Stimulated activated CD4-positive, alpha-beta T cell treated with anti-CD3 and anti-CD28 coated beads, Interleukin-4, amount 100 ng/mL, for 24 hours (primary cell): ENCODE measurements at places on chromosomes 7 and 10.

DNA sequence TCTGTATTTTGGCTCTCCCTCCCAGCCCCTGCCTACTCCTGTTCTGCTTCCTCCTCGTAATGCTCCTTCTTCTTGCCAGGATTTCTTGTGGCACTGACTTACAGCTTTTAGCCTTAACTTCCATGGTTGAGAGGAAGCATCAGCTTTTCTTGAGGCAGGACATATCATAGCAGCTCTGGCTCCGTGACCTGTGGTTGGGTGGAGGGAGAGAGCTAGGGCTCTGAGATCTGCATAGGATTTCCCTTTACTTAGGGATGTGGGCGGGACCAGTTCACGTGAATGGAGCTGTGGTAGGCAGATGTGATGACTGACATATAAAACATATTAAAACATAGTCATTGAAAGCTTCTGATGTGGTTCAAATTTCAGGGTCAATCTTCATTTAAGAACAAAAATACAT, 10.6 kb upstream of the RAB11FIP2 start:
- no peak for DNase-seq

DNA sequence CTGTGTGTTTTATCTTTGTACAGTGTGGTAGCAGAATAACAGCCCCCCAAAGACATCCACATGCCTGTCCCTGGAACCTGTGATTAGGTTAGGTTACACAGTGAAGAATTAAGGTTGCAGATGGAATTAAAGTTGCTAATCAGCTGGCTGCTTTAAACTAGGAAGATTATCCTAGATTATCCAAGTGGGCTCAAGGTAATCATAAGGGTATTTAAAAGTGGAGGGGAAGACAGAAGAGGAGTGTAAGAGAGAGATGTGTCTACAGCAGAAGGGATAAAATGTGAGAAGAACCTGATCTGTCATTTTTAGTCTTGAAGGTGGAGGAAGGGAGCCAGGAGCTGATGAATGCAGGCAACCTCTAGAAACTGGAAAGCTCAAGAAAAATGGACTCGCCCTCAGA, 117.6 kb downstream of the ARHGAP22 start:
- no peak for DNase-seq

DNA sequence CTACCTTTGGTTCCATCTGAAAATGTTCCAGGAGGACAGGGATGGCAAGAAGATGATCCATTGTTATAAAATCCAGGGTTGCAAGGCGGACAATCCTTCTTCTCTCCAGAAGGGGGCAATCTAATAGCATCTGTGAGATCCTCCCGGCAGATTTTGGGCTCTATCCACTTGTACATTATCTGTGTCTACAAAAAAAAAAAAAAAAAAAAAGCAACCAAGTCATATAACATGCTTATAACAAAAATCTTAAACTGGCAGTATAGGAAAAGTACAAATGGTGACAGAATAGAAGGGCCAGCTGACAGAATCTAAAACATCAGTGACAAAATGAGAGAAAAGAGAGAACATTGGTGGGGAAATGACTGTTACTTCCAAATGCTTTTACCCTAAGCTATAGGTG, 132.7 kb downstream of the ELAPOR2 start:
- peak; percentile 39 for DNase-seq

DNA sequence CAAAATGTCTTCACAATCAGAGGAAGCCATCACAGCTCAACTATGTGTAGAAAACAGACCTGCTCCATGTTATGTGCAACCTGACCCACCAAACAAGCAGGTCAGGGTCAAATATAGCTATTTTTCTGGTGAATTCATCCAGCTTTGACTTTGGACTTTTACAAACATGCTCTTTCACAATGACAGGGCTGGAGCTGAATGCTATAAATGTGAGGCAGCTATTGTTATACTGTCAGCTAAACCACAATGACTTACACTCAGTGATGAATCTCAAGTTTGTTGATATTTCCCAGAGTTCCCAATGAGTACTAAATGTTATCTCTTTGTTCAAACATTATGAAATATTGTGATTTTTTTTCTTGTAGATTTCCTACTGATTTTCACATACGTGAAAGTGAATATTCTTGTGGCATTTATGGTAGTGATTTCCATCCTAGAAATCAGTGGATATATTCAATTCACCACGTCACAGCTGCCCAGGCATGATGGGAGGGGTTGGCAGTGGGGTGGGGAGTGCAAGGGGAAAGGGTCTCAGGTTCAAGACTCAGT, 2.5 kb upstream of the ITIH2 start:
- no peak for DNase-seq

DNA sequence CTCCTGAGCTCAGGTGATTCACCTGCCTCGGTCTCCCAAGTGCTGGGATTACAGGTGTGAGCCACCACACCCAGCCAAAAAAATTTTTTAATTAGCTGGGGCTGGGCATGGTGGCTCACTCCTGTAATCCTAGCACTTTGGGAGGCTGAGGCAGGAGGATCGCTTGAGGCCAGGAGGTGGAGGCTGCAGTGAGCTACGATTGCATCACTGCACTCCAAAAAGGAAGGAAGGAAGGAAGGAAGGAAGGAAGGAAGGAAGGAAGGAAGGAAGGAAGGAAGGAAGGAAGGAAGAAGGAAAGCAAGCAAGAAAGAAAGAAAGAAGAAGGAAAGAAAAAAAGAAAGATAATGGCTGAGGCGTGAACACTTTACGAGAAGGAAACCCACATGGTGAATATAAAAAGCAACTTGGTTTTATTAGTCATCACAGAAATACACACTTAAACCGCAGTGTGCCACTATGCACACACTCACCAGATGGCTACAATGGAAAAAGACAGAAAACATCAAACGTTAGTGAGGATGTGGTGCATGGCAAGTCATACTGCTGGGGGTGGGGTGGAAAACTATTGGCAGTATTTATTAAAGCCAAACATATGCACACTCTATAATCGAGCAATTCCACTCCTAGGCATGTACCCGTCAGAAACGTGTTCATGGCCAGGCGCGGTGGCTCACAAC, 4.4 kb upstream of the CCL26 start:
- peak; percentile 68 for DNase-seq

GRCh38 chr7:54591404-54592386, 49.5 kb downstream of the VSTM2A start:
- no peak for DNase-seq

DNA sequence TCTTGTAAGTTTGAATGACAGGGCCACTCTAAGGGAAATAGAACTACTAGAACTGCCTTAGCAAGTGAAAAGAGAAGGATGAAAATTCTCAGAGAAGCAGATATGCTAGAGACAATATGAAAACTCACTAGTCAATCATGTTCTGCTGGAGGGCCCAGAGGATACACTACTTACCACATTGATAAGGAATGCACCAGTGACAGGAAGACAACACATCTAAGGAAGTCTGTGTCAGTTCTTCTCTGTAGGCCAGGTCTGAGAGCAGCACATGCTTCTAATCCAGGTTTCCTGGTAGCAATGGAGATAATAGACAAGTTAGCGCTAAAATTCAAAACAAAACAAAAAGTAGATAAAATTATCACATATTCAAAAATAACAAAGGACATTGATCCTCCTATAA, 235.2 kb upstream of the AKR1E2 start:
- no peak for DNase-seq

DNA sequence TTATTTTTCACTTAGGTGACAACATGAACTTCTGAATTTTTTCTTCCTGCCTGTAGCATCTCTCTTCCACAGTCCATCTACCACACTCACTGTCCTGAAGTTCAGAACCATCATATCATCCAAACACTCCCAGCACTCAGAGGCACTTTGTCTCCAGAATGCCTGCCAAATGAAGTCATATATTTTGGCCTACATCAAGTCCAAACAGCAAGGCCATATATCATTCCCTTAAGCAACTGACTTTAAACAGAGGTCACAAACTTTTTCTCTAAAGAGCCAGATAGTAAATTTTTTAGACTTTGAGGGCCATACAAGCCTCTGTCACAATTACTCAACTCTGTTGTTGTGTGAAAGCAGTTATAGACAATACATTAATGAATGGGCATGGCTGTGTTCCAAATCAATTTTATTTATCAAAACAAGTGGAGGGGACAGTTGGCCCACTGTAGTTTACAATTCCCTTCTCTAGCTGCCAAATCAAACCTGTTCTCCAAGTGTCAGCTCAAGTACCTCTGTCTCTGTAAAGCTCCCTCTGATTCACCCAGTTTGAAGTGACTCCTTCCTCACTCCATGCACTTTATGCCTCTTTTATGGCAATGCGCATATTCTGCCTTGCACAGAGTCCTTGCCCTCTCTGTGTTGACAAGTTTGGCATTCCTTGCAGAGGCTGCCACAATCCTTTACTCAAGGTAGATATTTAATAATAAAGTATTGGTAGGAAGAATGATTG, 305.7 kb downstream of the FZD1 start:
- DNase-seq, result no peak

- DNase-seq, result no peak
Observed at GRCh38 chr7:138979988-138980562, 1.1 kb downstream of the KIAA1549 start.

DNA sequence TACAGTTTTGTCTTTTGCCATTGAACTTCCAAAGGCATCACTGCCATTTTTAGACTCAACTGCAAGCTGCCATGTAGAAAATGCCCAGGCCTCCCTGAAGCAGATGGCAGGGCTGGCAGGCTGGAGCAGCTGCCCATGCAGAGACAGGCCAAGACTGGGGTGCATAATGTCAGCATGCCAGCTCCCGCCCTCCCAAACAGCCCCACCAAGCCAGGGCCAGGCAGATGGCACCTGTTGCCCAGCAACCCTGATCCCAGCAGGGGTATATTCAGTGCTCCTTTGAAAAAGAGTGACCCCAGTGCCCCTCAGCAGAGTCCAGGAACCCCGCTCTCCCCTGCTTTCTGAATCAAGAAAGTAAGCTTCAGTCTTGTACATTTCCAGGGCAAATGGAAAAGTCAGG, 32.6 kb downstream of the VSTM4 start:
- DNase-seq, result no peak

DNA sequence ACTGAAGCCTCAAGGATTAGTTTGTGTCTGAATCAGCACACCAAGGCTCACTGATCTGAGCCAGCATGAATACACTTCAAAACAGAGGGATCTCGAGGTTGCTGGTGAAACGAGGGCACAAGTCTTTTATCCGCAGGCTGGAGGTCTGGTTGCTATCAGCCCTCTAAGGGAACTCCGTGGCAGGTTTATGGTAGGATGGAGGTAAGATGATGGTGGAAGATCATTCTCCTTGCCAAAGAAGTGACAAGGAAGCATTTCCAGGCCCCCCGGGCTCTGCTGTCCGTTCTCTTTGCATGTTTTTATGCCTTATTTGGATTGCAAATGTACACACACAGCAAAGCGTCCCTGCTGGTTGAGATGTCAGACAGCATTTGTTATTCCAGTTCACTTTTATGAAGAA, 268.3 kb downstream of the ARHGAP12 start:
- DNase-seq, result no peak

- no peak for DNase-seq
Observed at GRCh38 chr7:71486856-71487628, 355.1 kb downstream of the GALNT17 start.

DNA sequence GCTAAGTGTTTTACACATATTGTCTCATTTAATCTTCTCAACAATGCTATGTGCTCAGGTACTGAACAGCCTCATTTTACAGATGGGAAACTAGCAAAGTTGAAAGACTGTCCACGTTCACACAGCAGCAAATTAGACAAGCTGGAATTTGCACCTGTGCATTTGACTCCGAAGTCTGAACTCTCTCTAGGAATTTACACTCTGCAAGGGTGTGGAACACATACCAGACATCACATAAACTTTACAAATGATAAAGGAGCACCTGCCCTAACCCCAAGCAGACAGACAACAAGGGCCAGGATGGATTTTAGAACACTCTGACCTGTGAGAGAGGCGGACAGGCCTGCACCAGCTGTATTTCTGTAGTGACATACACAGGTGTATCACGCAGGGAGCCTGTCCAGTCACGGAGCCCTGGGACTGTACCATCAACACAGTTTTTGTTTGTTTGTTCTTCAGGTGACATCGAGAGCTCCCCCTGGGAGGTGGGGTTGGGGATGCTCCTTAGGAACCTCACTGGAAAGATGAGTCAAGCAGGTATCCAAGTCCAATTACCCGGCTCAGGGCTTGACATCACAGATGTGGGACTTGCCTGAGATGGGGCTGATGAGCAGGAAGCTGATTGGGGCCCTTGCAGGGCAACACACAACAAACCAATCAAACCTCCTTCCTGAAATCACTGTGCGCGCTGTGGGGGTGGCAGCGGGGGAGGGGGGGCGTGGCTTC, 31.0 kb downstream of the MKI67 start:
- no peak for DNase-seq

GRCh38 chr10:15817409-15818046, 42.8 kb downstream of the MINDY3 start:
- no peak for DNase-seq

GRCh38 chr10:61643316-61643751, 19.4 kb upstream of the CABCOCO1 start:
- DNase-seq, result no peak

DNA sequence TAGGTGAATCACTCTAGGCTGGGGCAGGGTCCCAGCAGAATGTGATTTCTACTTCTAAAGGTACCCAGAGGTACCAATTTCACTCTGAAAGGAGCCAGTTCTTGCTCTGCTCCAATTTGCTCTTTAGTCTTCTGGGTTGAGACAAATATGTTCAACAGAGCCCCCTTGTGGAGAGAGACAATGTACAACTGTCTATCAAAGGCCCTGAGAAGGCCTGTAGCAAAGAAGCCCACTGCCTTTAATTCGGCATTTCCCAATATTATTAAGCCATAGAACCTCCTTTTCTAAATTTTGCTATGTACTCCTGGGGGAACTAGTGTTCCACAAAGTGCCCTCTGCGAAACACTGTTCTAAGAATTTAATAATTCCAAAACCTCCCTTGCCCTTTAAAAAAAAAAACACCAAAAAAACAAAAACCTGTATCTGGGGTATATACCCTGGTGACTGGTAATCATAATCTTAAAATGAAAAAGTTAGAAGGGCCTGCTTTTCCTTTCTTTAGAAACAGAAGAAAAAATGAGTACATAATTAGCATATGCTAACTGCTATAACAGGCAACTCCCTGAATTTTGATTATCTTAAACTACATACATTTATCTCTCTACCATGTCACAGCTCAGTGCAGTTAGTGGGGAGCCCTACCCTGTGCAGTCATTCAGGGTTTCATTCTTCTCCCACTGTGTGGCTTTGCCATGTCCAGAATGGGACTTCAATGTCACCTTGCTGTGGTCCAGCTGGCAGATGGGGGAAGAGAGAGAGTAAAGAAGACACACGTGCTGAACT, 160.9 kb upstream of the BMPER start:
- no peak for DNase-seq

GRCh38 chr7:101728128-101728527, 89.3 kb upstream of the CUX1 start:
- DNase-seq, result no peak

- DNase-seq, result no peak
Observed at GRCh38 chr7:14505906-14506305, 396.6 kb downstream of the DGKB start.

GRCh38 chr10:44366941-44367630, 17.8 kb downstream of the CXCL12 start:
- DNase-seq, result no peak

DNA sequence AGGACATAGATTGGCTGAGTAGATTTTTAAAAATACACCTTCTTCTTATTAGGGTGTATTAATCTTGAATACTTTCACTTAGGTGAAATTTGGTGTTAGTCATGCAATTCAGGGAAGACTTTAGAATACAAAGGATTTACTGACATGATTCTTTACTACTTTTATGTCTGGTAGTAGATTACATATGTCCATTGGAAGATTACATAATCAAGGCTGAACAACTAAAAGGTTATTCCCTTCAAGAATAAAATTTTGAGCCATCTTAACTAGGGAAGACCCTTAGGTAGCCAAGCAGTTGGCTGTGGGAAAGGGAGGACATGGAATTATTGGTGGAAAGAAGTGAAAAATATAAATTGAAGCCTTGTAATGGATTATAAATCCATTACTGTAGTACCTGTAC, 165.0 kb downstream of the ITGB1 start:
- DNase-seq, result no peak

GRCh38 chr10:63137306-63137705, 4.2 kb downstream of the NRBF2 start:
- DNase-seq, result no peak
